ENCODE measurements at places on chromosomes 11 and 22.

DNA sequence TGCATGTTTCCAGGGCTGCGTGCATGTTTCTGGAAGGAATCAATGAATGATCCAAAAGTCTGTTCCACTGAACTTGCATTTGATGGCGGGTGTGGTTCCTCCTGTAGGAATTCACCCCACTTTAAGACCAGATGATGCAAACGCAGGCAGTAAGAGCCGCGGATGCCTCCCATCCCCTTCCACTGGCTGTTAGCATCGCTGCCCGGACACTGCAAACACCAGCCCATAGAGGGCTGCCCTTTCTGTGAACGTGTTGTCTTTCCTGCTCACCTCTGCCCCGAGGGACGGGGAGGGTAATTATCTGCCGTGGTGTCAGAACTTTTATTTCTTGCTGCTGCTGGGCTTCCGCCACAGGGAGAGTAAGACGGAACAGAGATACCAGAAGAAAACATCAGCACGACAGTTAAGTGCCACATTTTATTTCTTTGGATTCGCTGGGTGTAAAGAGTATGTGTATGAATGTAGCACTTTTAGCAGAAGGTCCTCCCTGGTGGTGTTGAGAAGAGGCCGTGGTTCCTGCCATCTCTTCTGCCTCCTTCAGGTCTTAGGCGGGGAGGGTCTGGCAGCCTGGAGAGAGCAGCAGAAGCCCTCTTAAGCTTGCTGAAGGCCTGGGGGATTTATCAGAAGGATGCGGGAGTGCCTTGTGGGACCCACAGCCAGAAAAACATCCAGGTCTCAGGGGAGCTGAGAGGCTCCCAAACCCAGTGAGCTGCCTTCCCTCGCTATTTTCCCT is 53.2 kb upstream of the NECTIN1 start:
- DNase-seq, result no peak
- H3K4me3 ChIP-seq, result no peak overlapping the region
- peaks cover 10% of the 10 kb centered on the region for H3K27me3 ChIP-seq
- no peaks in the 10 kb centered on the region for H3K36me3 ChIP-seq

GRCh38 chr11:117941163-117941707 is 12.0 kb upstream of the TMPRSS13 start:
- H3K27ac ChIP-seq, result peak overlapping the region; percentile 43
- H3K4me1 ChIP-seq, result peaks cover 17% of the 10 kb centered on the region
- H3K4me3 ChIP-seq, result no peak overlapping the region
- H3K27me3 ChIP-seq, result no peaks in the 10 kb centered on the region

DNA sequence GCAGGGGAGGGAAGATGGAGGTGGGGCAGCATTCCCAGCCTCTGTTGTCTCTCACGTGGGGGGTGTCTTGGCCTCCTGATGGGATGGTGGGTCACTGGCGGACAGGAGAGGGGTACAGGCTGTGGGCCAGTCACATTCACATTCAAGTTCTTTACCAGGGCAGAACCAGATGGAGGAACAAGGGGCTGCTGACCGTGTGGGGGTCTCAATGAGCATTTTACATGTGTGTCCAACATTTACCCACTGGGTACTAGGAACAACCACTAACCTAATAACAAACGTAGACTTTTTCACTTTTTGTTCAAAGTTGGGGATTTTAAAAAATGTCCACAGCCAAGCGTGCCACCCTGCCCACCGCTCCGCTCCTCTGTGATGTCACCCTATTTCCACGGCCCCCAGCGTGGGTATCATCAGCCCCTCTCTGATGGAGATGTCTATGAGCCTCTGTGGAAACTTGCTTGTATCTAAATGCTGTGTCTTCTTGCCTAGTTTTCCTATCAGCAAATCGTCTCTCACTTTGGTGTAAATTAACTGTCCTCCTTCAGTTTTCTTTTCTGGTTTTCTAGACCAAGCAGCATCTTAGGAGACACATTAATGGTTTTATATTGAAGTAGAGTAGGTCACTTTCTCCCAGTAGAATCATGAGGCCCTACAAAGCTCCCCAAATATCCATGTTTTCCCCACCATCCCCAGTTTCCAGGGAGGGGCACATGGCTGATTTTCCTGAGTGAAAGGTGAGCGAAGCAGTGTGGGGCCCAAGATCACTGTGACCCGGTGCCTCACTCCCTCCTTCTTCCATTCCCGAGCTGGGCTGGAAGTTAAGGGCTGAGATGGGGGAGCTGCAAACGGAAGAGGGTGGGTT is 936.7 kb downstream of the BRD1 start:
- no peaks in the 10 kb centered on the region for H3K4me1 ChIP-seq
- H3K36me3 ChIP-seq, result no peaks in the 10 kb centered on the region
- H3K4me3 ChIP-seq, result no peak overlapping the region
- no peak overlapping the region for H3K27ac ChIP-seq
- H3K27me3 ChIP-seq, result no peaks in the 10 kb centered on the region

- no peaks in the 10 kb centered on the region for H3K4me1 ChIP-seq
- no peak overlapping the region for H3K4me3 ChIP-seq
- no peaks in the 10 kb centered on the region for H3K36me3 ChIP-seq
- DNase-seq, result no peak
Measured at GRCh38 chr22:17945156-17945887, 79.0 kb downstream of the MICAL3 start.

- H3K27me3 ChIP-seq, result no peaks in the 10 kb centered on the region
- no peak overlapping the region for H3K4me3 ChIP-seq
- H3K4me1 ChIP-seq, result no peaks in the 10 kb centered on the region
- no peak overlapping the region for H3K27ac ChIP-seq
Measured at GRCh38 chr11:69220561-69221051, 64.9 kb downstream of the SMIM38 start.

- H3K27me3 ChIP-seq, result no peaks in the 10 kb centered on the region
- H3K4me1 ChIP-seq, result no peaks in the 10 kb centered on the region
- H3K27ac ChIP-seq, result no peak overlapping the region
- no peak overlapping the region for H3K4me3 ChIP-seq
- DNase-seq, result no peak
Measured at GRCh38 chr11:125091877-125092664, 19.4 kb downstream of the TMEM218 start.

- H3K27me3 ChIP-seq, result no peaks in the 10 kb centered on the region
- no peak overlapping the region for H3K4me3 ChIP-seq
- H3K27ac ChIP-seq, result no peak overlapping the region
- H3K4me1 ChIP-seq, result no peaks in the 10 kb centered on the region
- no peaks in the 10 kb centered on the region for H3K36me3 ChIP-seq
Measured at GRCh38 chr11:110196241-110196754, 100.1 kb downstream of the RDX start.

- H3K4me1 ChIP-seq, result no peaks in the 10 kb centered on the region
- DNase-seq, result no peak
- H3K4me3 ChIP-seq, result no peak overlapping the region
- H3K27ac ChIP-seq, result no peak overlapping the region
Measured at GRCh38 chr11:110158317-110159200, 65.4 kb downstream of the ZC3H12C start.

DNA sequence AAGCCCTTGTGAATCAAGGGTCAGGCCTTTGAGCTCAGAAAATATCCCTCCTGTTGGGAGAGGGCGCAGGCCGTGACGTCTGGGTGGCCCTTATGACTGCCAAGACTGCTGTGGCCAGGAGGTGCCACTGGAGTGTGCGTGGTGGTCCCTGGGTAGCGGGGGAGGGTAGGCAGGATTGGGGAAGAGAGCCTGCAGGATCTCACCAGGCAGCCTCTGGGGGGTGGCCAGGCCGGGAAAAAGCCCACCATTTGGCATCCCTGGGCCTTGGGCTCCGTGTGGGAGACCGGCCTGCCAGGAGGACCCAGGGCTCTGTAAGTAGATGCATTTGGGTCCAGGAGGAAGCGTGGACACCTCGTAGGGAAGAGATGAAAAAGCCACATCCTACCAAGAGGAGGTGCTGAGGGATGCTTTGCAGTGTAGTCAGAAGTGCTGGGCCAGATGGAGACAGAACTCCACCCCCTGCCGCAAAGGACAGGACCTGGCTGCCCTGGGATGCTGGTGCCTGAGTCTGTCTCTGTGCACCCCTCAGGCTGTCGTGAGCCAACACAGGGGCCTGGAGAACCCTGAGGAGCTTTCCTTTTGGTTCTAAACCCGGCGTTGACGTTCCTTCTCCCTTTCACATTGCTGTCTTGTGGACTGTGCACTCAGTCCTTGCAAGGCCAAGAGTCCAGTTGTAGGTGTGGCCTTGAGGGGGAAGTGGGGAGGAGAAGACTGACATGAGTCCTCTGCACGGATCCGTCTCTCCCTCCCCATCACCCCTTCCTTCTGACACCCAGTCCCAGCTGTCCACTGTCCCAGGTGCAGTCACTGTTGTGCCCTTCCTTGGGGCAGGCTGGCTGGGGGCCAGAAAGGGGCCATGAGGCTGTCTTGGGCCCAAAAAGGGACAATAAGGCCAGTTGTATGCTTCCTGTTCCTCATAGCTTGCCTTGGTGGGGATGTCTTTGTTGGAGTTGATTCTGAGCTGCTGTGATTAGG is 12.7 kb upstream of the MIEF1 start:
- H3K4me3 ChIP-seq, result no peak overlapping the region
- H3K36me3 ChIP-seq, result no peaks in the 10 kb centered on the region
- peaks cover 7% of the 10 kb centered on the region for H3K4me1 ChIP-seq
- DNase-seq, result no peak
- H3K27ac ChIP-seq, result no peak overlapping the region
- H3K27me3 ChIP-seq, result no peaks in the 10 kb centered on the region

Data from DND-41 (cell line).